ENCODE measurements at places on chromosomes 6 and 20.

DNA sequence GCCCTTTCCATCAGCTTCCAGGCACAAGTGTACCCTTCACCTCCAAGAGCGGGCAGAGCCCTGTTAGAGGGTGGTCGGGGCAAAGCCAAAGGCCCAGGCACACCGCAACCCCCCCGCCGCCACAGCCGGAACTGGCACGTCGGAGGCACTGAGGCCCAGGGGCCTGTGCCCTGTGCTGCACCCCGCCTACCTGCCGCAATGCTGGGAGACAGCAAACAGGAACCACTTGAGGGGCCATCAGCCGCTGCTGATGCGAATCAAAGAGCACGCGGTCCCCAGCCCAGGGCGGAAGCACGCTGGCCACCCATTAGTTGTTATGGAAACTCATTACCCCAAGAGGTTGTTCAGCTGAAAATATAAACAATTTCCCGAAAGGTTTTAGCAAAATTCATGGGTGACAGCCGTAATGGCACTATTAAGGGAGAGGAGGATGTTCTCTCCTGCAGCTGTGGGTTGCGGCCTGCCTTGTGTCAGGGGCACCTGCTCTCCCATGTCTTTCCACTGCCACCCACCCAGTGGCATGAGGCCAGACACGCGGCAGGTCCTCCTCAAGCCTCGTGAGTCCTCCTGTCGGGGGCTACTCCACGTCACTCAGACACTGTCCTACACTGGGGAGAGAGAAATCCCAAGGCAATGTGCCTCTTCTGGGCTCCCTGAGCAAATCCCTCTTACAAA lies 65.3 kb downstream of the EDN3 start:
- no peak for DNase-seq

DNA sequence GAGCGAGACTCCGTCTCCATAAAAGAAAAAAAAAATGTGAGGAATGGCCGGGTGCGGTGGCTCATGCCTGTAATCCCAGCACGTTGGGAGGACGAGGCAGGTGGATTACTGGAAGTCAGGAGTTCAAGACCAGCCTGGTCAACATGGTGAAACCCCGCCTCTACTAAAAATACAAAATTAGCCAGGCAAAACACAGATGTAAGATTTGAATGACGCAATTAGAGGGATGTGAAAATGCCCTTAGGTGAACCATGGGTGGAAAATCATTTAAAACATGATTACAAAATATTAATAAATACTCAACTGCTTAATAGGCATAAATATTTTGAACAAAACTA lies 20.9 kb downstream of the COL9A3 start:
- DNase-seq: no peak

DNA sequence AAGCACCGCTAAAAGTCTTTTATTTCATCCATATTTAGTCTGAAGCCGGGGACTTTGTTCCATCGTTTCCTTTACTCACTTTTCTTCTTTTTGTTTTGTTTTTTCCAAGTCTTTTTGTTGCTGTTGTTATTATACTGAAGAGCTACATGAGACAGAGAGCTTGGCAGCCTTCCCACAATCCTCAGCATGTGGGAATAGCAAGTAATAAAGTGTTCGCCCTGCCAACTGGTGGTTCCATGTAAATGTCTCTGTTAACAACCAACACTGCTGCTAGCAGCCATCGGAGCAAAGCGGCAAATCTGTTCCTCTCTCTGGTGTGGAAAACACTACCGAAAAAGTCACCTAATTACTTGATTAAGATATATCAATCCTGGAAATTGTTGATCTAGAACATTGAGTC lies 437.8 kb upstream of the ID4 start:
- no peak for DNase-seq

- DNase-seq: no peak
Observed at GRCh38 chr6:41200296-41200900, 551 bp downstream of the TREML2 start.

GRCh38 chr6:45714006-45714730 lies 301.5 kb downstream of the CLIC5 start:
- DNase-seq: no peak

- DNase-seq: no peak
Observed at GRCh38 chr6:6584310-6585002, 4.1 kb upstream of the LY86 start.

DNA sequence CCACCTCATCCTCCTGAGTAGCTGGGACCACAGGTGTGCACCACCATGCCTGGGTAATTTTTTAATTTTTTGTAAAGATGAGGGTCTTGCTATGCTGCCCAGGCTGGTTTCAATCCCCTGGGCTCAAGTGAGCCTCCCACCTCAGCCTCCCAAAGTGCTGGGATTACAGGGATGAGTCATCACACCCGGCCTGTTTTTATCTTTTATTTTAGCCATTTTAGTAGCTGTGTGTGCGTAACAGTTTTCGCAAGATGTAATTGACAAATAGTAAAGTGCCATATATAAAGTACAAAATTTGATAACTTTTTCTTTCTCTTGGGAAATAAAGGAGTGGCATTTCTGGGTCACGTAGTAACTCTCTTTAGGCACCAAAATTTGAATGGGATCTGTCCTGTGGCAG lies 21.4 kb downstream of the SNAI1 start:
- no peak for DNase-seq

GRCh38 chr6:117448011-117448410 lies 22.3 kb upstream of the ROS1 start:
- no peak for DNase-seq

- no peak for DNase-seq
Observed at GRCh38 chr6:6700407-6701270, 112.1 kb downstream of the LY86 start.

DNA sequence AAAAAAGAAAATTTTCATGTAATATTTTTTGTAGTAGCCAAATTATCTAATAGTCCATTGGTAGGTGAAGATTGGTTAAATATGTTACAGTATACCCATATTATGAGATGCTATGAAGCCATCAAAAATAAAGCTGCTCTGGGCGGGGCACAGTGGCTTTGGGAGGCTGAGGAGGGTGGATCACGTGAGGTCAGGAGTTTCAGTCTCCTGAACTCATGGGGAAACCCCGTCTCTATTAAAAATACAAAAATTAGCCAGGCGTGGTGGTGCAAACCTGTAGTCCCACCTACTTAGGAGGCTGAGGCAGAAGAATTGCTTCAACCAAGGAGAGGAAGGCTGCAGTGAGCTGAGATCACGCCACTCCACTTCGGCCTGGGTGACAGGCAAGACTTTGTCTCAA lies 360.5 kb downstream of the KIF16B start:
- DNase-seq: no peak

DNA sequence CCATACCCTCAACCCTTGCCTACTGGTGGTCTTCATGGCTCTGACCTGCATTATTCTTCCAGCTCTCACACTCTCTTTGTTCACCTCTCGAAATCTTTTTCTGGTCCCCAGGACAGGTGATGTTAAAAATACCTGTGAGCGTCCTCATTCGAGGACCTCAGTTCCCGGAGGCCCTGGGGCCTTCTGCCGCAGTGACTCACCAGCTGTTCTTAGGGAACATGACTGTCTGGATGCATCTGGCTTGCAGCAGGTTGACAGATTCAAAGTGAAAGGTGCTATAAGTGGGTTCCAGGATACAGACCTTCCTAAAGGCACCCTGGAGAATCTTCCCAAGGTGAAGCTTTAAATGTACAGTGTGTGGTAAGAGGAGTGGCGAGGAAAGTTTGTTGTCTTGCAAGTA lies 210.4 kb upstream of the KCNG1 start:
- no peak for DNase-seq

GRCh38 chr6:45801471-45802289 lies 214.0 kb downstream of the CLIC5 start:
- no peak for DNase-seq

DNA sequence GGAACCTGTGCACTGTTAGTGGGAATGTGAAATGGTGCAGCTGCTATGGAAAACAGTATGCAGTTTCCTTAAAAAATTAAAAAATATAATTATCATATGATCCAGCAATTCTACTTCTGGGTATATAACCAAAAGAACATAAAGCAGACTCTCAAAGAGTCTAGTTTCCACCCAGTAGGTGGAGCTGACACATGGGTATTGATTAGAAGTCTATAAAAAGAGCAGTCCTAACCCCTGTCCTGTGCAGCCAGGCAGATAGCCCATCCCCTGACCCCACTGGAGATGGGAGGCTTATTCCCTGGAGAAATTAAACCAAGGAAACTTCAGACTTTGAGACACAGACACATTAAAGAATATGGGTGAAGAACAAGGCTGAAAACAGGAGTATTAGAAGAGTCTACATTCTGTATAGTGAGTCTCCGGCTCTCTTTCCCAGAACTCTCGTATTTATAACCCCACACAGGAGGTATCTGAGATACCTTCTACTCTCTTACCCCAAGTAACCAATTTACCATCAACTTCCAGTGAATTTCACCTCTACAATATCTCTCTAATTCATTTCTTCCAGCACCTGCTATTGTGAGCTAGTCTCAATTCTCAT lies 92.3 kb downstream of the SEL1L2 start:
- no peak for DNase-seq

DNA sequence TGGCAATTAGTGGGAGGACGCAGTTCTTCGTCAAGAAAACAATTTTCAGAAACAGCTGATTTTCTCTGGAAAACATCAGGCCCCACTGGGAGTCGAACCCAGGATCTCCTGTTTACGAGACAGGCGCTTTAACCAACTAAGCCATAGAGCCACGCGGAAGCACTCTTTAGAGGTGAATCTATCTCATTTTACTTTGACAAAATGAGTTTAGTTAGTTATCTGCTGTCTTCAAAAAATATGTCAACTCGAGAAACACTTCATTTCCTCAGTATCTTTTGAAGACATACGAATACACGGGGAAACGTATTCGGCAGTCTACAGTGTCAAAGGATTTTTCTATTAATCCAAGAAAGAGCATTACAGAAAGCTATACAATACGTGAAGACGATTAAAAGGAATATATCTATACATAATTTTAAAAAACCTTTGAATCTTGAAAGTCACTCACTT lies 26.7 kb downstream of the GPX6 start:
- DNase-seq: peak; percentile 81

- DNase-seq: peak; percentile 33
Observed at GRCh38 chr6:80003826-80004172, 650 bp upstream of the TTK start.

- no peak for DNase-seq
Observed at GRCh38 chr20:25271486-25272222, 23.8 kb downstream of the PYGB start.

- DNase-seq: no peak
Observed at GRCh38 chr6:123118811-123119210, 122.8 kb downstream of the CLVS2 start.

DNA sequence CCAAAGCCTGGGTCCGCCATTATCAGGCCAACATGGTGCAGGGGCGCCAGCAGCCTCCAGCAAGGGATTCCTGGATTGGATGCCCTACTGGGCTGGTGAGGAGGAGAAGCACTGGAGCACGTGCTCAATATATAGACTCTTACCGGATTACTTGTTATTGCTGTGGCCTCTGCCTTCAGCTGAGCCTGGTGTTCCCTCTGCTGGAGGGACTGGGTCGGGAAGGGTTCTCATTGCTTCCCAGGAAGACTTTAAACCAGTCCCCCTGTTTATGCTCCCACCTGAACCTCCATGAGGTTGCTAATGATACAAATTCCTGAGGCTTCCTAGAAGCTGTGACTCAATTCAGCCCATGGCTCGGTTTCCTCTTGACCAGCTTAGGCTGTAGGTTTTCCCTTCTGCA lies 186.7 kb upstream of the ARID1B start:
- no peak for DNase-seq

DNA sequence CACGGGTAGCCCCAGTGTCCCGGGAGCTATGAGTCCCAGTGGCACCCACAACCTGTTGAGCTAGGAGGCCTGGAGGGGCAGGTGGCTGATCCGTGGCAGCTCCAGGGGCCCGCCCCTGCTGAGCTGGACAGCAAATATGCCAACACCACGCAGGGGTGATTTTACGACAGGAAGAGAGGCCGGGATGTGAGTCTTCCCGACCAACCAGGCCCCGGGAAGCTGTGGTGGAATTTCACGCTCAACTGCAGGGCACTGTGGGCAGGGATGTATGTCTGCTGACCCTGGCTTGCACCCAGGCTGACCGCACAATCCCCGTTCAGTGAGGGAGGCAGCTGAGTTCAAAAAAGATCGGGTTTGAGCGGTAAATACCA lies 183.9 kb downstream of the ERMARD start:
- no peak for DNase-seq

- DNase-seq: no peak
Observed at GRCh38 chr6:128513878-128514277, 6.5 kb downstream of the PTPRK start.

DNA sequence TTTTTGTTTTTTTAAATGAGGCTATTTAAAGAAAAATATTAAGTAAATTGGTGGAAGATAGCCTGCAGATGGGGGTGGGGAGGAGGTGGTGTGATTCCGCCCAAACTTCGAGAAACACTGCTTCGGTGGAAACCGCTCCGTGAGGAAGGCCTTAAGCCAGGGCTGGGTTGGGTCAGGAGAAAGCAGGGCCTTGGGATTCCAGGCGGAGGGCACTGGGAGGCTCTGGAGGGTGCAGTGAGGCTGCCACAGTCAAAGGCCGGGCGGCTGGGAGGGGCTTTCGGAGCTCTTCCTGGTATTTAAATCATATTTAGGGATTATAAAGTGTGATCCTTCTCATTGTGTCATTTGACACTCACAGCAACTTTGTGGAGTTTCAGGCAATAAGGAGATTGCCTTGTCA lies 22.2 kb upstream of the SCRT2 start:
- DNase-seq: no peak

DNA sequence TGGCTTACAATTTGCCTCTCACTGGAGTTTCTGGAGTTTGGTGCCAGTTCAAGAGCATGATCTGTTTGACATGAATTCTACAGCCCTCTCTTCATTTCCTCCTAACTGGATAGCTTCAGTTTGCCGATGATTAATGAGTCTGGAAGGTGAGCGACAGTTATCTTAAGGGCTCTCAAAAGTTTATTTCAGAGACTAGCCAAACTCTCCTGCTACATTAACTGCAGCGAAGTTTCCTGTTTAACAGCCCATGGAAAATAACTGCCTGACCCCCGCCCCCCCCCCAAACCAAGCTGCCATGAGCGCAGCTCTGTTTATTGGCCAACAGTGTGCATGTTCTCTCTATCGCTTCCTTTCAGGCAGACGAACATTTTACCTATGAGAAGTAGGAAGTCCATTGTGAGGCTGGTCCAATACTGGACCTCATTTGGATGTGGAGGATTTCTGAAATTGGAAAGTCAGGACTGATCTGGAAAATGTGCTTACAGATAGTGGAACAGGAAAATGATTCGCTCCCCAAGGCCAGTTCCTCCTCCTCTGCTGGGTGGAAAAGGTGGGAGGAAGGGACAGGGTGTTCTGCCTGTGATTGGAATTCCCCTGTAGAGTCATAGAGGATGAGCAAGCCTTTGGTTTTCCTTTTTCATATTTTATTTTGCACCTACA lies 522.2 kb upstream of the JAG1 start:
- no peak for DNase-seq

- no peak for DNase-seq
Observed at GRCh38 chr6:142947714-142948480, 2.9 kb upstream of the HIVEP2 start.

Data from NCI-H1694 (cell line).